ENCODE measurements at places on chromosomes 5 and 9.

DNA sequence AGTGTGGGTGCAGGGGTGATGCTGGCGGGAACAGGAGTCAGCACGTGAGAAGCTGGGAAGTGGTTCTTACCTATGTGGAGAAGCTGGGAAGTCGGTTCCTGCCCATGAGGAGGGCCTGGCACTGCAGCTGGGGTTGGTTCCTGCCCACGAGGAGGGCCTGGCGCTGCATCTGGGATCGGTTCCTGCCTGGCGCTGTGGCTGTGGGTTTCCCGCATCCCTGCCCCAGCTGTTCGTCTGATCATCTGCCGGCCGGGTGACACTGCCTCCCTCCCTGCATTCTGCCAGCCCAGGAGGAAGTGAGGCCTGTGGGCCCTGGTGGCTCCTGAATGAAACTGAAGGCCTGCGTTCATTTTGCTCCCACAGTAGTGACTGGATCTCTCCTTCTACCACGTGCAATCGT is 5.1 kb downstream of the OBP2A start:
- no peak for DNase-seq

DNA sequence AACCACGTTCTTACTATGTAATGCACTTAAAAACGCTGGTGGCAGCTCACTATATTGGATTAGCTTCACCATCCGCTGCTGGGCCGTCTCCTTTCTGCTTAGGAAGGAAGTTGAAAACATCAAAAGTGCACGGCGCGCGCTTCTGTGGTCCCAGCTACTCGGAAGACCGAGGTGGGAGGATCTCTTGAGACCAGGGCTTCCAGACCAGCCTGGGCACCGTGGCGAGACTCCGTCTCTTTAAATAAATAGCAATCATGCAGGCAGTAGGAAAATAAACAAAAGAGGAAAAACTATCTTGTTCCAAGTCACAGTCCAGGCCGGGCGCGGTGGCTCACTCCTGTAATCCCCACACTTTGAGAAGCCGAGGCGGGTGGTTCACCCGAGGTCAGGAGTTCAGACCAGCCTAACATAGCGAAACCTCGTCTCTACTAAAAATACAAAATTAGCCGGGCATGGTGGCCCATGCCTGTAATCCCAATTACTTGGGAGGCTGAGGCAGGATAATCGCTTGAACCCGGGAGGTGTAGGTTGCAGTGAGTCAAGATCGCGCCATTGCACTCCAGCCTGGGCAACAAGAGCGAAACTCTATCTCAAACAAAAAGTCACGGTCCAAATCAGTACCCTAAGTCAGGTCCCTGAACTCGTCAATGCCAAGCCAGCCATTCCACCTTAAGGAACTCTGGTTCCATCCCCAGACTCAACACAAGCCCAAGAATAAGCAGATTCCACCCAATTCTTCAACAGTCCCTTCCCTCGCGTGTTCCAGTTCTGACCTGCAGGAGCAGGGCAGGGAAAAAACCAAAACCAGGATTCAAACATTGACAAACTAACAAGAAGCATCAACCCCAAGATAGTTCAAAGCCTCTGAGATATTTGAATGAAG is 1.0 kb upstream of the GOLGA1 start:
- no peak for DNase-seq

DNA sequence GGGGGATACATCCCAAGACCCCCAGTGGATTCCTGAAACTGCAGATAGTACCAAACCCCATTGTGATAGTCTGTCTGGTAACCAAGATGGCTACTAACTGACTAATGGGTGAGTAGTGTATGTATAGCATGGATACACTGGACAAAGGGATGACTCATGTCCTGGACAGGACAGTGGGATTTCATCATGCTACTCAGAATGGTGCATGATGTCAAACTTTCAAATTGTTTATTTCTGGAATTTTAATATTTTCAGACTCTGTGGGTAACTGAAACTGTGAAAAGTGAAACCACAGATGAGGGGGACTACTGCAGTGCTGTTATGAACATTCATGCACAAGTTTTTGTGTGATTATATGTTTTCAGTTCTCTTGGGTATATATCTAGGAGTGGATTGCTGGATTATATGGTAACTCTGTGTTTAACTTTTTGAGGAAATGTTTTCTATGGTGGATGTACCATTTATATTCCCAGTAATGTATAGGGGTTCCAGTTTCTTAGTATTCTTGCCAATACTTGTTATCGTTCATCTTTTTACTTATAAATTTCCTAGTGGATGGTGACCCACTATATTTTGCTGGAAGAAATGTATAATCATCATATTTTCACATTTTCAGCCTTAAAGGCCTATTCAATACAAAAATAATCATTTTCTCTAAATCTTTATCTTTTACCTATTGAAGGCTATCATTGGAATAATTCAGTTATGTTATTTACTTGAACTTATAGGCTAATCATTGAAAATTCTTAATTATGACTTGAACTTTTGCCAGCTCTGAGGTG is 140.9 kb downstream of the NR3C1 start:
- peak; percentile 83 for DNase-seq

GRCh38 chr5:74153255-74153790 is 487.2 kb downstream of the ENC1 start:
- DNase-seq, result no peak

DNA sequence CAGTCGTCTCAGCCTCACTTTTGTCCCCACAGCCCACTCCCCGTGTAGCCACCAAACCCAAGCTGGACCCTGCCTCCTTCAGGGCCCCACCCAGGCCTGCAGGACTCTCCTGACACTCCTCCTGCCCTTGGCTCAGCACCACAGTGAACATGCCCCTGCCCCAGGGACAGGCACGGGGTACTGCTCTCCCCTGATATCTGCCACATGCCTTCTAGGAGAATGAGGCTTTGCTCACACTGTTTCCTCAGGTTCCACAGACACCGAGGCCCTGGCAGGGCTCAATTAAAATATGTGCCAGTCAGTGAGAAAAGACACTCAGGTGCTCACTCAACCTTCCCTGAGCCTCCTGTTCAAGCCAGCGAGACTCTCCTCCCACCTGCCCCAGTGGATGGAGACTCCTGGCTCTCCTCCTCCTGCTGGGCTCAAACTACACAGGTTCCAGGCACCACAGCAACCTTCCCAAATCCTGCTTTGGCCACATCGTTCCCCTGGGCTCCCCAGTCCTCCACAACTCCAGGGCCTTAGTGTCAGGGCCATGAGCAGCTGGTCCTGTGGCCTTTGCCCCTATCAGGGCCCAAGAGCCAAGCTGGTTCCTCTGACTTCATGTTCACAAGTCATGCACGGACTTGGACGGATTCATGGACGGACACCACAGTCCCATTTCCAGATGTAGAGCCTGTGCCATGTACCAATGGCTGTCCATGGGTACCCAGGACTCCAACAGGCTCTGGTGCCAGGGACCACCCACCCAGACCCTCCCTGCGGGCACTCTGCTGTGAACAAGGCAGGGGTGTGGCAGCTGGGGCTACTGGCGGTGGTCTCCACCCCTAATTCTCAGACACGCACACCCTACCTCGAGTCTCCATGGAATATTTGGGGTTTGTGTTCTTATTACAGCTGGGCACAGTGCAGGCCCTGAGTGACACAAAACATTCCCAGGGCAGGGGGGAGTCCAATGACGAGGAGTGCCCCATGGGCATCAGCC is 36.6 kb downstream of the BICD2 start:
- no peak for DNase-seq

GRCh38 chr5:1127959-1128785 is 16.3 kb upstream of the SLC12A7 start:
- DNase-seq, result no peak

DNA sequence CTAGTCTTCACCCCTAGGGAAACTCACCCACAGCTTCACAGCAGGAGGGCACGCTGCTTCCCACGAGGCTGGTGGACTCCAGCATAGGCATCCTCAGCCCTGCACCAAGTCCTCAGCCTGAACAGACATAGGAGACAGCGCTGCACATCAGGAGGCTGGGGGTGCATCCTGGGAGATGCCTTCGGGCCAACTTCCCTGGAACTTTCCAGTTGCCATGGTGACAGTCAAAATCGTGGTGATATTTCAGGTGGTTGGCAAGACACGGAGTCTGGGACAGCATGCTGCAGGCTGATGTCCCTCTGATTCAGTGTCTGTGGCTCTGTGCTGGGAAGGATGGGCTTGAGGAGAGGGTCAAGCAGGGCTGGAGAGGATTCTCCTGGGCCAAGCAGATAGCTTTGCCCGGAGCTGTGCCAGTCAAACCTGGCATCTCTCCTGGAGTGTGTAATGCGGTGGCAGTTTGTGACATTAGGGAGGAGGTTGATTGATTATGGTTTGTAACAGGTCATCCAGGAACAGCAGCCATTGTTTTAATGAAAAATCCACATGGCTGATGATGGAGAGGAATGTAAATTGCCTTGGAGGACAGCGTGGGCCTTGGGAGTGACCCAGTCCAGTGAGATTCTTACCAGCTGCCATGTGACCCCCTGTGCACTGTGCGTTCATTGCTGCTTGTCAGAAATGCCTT is 35.6 kb upstream of the SEMA4D start:
- DNase-seq, result no peak

DNA sequence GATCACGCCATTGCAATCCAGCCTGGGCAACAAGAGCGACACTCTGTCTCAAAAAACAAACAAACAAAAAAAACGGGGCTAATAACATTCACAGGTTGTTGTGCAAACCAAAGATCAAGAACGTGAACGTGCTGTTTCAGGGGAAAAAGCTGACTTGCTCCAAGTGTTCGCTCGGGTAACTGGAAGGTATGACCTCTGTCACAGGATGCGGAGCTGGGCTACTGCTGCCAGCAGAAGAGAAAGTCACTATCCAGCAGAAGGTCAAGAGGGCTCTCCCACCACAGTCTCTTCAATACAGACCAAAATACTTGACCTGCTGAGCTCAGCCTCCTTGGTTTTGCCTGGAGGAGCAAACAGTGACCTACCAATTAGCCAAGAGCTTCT is 59.7 kb downstream of the ABCA1 start:
- DNase-seq, result no peak

DNA sequence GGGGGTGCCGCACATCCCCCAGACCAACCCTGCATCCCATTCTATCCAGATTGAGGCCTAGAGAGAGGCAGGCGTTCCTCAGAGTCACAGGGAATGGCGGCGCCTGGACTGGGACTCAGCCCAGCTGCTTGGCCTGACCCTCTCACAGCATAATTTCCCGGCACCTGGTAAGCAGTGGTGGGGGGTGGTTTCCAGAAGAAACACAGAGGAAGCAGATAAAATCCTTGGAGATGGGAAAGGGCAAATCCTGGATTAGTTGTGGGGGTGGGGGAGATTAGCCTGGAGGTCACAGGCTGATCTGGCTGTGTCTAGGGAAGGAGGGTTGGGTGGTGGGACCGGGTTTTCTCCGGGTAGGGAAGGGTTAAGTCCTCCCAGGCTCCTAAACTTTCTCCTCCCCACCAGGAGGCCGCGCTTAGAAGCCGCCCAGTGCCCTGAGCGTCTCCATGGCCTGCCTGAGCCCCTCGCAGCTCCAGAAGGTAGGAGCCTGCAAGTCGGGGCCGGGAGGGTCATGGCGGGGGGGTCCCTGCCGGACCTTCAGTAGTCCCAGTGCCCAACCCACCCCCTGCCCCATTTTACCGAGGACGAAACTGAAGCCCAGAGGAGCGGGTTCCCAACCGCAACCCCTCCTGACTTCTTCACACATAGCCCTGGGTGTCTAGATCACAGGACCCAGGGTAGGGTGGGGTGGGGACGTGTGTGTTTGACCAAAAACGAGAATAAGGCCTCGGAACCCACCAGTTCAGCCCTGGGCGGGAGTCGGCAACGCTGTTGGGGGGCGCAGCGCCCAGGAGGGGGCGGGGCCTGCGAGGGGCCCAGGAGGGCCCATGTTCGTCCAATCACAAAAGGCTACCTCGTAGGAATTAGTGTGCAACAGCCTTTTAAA is 1.3 kb downstream of the PHYHD1 start:
- no peak for DNase-seq

DNA sequence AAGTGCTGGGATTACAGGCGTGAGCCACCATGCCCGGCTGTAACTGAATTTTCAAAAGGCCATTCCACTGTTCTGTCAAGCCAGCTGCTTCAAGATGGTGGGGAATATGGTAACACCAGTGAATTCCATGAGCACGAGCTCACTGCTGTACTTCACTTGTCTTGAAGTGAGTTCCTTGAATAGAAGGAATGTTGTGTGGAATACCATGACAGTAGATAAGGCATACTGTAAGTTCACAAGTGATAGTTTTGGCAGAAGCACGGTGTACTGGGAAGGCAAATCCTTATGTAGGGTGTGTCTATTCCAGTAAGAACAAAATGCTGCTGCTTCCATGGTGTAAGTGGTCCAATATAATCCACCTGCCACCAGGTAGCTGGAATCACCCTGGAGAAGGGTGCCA is 6.6 kb upstream of the PRXL2C start:
- DNase-seq, result no peak

DNA sequence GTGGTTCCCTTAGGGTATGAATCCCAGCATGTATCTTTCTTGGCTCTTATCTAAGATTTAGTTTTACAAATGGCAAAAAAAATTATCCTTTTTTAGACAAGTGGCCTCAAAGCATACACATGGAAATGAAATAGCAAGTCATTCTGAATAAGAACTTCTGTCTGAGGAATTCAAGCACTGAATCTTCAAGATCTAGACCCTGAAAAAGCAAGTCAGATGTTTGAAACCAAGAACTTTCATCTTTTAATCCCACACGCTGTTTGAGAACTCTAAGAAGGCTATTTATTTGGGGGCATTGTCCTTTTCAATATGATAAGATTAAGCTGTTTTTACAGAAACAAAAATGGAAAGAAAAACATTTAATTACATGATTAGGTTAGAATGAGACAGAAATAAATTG is 549.2 kb upstream of the CYLC2 start:
- no peak for DNase-seq

DNA sequence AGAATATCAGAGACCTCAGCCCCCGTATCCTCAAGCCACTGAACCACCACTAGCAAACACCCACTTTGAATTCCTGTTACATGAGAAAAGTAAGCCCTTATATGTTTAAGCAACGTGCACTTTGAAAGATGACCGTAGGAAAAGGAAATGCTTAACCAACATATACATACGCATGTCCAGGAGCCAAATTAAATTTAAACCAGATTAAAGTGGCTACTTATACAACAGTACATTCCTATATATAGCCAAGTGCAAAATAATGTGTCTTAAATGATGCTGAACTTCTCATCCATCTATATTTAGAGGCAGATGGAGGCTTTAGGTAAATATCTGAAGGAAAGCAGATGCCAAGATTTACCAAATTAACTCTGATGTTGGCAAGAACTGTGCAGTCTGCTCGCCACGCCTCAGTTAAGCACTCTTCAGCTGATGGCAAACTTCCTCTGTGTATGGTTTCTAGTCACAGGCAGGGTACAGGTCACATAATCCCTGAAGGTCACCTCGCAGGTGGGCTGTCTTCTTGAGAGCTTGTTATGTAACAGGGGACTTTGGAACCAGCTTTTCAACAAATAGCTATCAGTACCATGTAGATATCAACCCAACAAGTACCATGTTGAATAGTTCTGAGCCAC is 8.6 kb downstream of the GCNT4 start:
- DNase-seq, result no peak

GRCh38 chr9:112558476-112558875 is 71.8 kb downstream of the KIAA1958 start:
- no peak for DNase-seq

GRCh38 chr5:30592833-30593232 is 600.7 kb upstream of the CDH6 start:
- DNase-seq, result no peak

- no peak for DNase-seq
Observed at GRCh38 chr5:141742866-141743851, 61.1 kb upstream of the ARAP3 start.

- no peak for DNase-seq
Observed at GRCh38 chr5:32686799-32687498, 24.2 kb upstream of the NPR3 start.

GRCh38 chr5:136228136-136228757 is 35.3 kb upstream of the SMIM32 start:
- no peak for DNase-seq

GRCh38 chr9:132055756-132056155 is 23.9 kb downstream of the MED27 start:
- no peak for DNase-seq
